Activated CD4-positive, alpha-beta T cell treated with anti-CD3 and anti-CD28 coated beads, Interleukin-2, Interleukin-6, amounts not matched to agents 100 ng/mL and 50 ng/mL, durations not matched to agents 16 hours and 8 hours (primary cell): ENCODE measurements at places on chromosomes 7 and 10.

GRCh38 chr7:72336632-72337389 lies 75.3 kb downstream of the CALN1 start:
- DNase-seq = no peak

DNA sequence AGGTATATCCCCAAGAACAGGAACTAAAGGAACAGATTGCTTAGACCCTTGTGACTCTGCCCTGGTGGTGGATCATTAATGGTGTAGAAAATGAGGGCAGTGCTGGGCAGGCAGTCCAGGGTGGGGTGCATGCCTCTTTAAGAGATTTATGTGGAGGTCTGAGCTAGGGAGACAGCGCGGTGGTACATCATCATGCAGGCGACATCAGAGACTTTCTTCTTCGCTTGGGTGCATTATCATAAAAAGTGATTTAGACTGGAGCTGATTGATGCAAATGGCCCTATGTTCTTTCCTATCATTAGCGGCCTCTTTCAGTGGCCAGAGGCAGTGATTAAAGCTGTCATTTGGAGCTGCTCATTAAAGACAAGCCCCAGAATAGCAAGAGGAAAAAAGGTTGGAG lies 519.1 kb upstream of the GALNT17 start:
- DNase-seq = no peak

DNA sequence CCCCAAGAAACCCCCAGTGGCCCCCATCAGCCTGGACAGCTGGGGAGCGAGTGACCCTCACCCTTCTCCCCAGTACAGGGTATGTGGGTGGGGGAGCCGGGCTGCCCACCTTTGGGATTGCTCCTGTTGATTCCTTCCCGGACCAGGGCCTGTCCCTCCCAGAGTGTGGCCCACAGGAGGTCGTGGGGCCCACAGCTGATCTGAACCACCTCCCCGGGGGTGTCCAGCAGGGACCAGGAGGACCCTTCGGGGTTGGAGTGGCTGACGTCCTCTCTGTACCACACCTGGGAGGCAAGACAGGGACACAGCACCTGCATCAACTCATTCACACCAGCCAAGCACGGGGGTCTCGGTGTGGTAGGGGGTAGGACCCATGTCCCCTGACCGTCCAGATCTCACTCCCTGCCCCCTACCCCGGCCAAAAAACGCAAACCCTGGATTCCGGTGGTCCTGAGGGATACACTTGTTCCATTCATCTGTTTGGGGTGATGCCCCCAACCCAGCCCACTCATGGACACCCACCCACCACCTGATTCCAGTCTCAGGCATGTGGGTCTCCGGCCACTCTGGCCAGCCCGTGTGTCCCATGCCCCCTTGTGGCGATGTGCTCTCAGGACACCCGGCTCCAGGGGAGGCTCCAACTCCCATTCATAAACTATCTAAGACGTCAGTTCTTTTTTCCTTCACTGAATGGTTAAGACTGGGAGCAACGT lies 10.9 kb downstream of the TECPR1 start:
- DNase-seq = peak; percentile 20

GRCh38 chr7:43166686-43167085 lies 54.2 kb downstream of the HECW1 start:
- DNase-seq = no peak

GRCh38 chr10:108180878-108181277 lies 1016.4 kb upstream of the SORCS1 start:
- no peak for DNase-seq

DNA sequence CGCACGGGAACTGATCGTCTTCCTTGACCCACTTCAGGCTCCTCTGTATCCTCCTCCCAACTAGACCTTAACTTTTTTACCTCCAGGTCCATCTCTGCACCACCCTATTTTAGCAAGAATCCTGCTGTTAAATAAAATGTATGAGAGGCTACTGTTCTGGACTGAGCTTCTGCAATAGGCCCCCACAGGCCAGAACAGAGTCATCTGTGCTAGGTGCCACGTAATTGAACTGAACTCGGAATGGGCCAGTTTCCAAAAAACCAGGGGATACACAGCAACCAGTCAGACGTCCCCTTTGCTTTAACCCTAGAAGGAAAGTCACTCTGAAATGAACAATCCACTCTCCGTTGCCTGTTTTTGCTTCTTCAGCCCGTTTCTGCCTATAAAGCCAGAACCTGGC lies 71.3 kb downstream of the CHST15 start:
- DNase-seq = no peak

DNA sequence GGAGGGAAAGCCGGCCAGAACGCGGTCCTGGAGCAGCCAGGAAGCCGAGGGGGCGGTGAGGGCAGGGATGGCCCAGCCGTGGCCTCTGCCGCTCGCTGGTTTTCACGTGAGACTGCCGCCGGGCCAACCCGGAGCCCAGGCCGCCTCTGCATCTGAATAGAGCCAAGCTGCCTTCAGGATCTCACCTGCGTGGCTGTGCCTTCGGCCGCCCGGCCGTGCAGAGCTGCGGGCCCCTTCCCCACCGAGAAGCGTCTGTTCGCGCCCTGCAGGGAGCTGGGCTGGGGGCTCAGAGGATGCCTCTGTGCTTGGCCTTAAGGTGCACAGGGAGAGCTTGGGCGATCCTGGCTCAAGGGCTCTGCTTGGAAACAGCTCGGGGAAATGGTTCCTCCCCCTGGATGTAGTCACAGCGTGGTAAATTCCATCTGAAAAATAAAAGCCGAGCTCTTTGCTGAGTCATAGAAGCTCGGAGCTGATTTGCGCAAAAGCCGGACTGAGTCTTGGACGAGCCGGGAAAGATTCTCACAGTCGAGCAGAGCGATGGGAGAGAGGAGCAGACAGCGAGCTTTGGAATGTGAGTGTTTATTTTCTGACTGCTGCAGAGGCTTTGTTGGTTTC lies at the start of gene JAKMIP3:
TSS of gene JAKMIP3 (plus strand) at position 456 of the 615 bp plus-strand sequence. CDS start 38,863 bp downstream, outside the sequence.
- no peak for DNase-seq

DNA sequence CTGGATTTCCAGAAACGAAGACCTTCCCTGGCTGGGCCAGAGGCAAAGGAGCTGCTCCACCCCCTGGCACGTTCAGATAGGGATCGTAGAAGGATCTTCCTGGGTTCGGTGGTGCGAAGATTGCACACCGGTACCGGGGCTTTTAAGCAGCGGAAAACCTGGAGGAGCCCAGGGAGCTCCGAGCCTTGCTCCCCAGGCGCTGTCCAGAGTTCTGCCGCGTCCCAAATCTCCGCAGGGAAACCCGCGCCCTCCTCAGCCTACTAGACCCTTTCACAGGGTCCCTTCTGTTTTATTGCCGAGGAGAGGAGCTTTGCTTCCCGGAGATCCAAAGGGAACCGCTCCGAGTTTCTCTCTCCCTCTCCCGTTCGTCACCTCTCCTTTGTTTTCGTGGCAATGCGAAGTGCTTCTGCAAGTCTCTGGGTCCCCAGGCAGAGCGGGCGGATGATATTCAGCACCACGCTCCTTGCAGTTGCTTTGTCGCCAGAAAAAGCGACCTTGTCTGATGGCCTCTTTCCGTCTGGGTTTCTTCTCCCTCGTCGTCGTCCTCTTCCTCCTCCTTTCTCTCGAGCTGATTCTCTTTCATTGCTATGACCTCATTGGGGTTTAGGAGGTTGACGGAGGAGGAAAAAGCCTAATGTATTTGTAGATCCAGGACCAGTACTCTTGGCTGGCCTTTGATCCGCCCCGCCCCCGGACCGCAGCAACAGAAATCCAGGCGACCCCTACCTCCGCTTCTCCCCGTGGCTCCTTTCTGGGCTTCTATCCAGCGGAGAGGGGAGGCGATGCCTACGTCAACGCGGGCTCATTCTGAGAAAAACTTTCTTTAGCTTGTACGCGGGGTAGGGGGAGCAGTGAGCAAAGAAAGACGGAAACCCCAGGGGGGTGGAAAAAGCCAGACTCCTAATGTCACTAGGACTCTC lies at the start of gene TMEM196:
TSS of gene TMEM196 (minus strand) at position 777 of the 920 bp plus-strand sequence. CDS start 921 bp downstream, outside the sequence.
- no peak for DNase-seq

GRCh38 chr7:28017372-28017771 lies 163.2 kb downstream of the JAZF1 start:
- DNase-seq = no peak

- peak; percentile 77 for DNase-seq
Measured at GRCh38 chr7:106561666-106562411, 99.1 kb downstream of the CCDC71L start.

- no peak for DNase-seq
Measured at GRCh38 chr7:104926601-104927041, 87.4 kb upstream of the KMT2E start.

- no peak for DNase-seq
Measured at GRCh38 chr10:97805096-97805884, 33.5 kb upstream of the SFRP5 start.

DNA sequence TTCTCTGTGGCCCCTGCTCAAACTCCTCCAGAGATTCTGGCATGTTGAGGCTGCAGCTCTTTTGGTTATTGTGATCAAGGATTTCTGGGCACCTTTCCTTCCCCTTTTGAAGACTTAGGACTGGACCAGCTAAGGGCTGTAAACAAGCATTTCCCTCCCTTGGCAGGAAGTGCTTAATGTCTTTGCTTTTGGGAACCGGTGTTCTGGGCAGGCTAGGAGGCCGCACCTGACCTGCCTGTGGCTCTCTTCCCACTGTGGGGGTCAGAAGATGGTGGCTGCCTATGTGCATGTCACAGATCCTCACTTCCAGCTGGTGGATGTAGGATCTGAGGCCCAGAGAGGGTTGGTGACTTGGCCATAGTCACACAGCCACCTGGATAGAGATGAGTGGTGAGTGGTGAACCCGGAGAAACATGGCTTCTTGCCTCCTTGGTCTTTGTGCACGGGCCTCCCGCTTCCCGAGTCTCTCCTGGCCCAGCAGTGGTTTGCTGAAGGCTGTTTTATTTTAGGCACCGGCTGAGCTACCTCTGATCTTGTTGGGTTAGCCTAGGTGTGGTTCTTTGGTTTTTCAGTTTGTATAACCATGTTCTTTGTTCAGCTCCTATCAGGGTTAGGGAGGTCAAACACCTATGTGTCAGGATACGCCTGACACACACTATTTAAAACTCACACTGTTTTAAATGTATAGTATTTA lies 82.0 kb downstream of the GRK5 start:
- DNase-seq = no peak

GRCh38 chr10:15172306-15172840 lies 3.9 kb upstream of the NMT2 start:
- DNase-seq = no peak

DNA sequence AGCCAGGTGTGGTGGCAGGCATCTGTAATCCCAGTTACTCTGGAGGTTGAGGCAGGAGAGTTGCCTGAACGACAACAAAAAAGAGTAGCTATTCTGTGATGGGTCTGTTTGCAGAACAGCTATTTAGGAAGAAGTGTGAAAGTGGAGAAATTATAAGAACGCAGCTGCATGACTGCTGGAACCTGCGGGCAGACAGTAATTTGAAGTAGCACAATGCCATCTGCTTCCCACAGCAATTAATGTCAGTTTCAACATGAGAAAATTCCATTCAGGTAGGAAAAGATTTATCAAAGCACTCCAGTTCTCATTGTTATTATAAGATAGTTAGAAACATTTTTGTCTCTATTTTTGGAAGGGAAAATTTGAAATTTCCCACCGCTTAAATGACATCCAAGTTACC lies 21.5 kb downstream of the LAMB1 start:
- no peak for DNase-seq

GRCh38 chr7:157628456-157628855 lies 291.7 kb downstream of the DNAJB6 start:
- no peak for DNase-seq

DNA sequence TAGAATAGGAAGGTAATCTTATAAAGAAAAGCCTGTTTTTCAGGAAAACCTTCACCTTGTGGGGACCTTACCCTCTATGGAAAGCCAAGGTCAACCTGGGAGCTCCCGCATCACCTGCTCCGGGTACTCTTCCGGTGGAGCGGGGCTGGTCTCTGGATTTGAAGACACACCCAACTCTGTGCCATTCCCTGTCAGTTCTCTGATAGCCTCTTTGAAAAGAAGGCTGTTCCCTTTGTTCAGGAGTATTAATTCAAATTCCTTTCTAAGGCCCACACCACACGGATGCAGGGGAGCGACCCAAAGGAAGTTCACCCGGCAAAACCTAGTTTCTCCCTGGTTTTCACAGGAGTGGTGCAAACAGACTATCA lies 10.7 kb downstream of the CTBP2 start:
- DNase-seq = no peak

DNA sequence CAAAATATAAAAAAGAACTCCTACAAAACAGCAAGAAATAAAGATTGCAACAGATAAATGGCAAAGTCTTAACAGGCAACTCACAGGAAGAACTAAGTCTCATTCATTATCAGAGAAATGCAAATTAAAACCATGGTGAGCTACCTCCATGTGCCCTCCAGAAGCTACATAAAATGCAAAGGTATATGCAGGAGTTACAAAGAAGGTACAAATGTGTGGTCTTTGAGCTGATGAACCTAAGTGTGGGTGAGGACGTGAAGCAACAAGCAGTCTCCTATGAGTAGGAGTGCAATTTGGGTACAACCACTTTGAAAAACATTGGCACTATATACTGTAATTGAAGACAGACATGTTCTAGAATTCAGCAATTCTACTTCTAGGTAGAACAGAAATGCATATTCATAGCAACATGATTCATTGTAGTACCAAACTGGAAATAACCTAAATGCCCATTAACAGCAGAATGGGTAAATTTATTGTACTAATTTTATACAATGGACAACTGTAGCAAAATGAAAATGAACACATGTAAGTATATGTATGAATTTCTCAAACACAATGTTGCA lies 61.6 kb upstream of the KCNMA1 start:
- no peak for DNase-seq

GRCh38 chr10:51700228-51700817 lies 928 bp upstream of the CSTF2T start:
- DNase-seq = peak; percentile 11

DNA sequence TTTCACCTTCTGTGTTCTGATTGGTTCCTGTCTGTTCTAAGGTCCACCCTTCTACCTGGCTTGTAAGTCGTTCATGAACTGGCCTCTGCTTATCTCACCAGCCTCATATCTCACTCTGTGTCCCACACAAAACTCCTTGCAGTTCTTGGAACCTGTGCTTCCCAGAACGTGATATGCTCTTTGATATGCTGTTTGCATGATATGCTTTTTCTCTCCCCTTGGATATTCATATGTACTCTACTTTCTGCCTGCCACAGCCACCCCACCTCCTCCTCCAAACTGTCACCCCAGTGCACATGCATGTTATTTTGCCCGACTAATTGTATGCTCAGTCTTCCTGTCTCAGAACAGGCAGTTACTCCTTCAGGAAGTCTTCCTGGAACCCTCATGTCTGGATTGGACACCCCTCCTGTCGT lies 1.9 kb upstream of the ITPRIP start:
- DNase-seq = no peak

GRCh38 chr7:134024739-134025138 lies 102.4 kb upstream of the LRGUK start:
- no peak for DNase-seq
